ENCODE measurements at places on chromosomes 13 and 19.

GRCh38 chr13:100443278-100443997 lies 145.2 kb downstream of the GGACT start:
- DNase-seq = peak; percentile 66

DNA sequence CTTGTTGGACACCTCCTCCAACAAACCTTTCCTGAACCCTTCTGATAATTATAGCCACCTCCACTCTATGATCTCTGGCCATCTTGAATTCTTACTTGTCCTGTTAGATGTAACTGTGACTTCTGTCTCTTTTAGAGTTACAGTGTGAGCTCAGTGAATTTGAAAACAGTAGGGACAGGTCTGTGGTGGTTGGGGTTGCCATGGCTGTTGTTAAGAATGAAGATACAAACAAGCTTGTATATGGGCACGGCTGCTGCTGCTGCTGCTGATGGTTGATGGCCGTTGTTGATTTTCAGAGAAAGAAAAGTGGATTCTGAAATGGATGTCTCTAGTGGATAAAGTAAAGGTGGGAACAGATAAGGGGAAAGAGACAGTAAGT lies 101.5 kb downstream of the STARD13 start:
- no peak for DNase-seq

GRCh38 chr19:6955082-6955481 lies 66.1 kb downstream of the MBD3L2B start:
- no peak for DNase-seq

DNA sequence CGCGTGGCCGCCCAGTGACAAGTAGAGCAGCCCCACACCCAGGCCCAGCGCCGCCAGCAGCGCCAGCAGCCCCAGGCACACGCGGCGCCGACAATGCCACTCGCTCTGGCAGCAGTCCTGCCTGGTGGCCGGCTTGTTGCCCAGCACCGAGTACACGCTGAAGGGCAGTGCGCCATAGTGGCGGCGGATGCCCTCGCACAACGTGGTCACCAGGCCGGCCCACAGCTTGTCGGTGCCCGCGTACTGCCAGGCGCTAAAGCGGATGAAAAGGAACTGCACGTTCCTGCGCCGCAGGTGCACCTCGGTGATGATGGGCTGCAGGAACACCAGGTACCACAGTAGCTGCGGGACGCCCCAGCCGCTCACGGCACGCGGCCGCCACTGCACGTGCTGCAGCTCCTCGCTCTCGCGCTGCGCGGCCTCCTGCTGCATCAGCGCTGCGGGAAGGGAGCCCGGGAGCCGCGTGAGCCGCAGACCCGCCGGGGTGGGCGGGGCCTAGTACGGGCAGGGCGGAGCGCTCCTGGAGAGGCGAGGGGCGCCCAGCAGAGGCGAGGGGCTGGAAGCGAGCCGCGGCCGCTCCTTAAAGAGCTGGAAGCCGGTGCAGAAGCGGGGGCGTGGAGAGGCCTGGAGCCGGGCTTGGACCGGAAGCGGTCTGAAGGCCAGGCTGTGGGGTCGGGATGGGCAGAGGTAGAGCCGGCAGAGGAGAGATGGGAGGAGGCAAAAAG lies 7.3 kb downstream of the NKPD1 start:
- DNase-seq = peak; percentile 22

DNA sequence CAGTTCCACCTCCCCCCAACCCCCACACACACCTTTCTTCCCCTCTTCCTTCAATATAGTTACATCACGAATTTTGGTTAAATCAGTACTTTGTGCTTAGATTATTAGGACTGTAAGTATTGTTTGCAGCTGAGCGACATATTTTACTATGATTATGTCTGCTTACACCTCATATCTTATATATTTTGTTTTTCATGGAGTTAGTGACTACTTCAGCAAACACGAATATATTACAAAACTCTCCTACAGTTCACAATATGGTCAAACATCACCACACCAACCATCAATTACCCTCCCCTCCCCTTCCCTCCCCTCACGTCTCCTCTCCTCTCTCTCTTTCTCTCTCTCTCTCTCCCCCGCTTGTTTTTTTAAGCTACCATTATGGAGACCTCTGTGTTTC lies 152.9 kb downstream of the TBC1D4 start:
- DNase-seq = no peak

- DNase-seq = peak; percentile 37
Measured at GRCh38 chr19:50820086-50820485, 3.5 kb downstream of the KLK1 start.

GRCh38 chr13:46350003-46350402 lies 37.0 kb downstream of the RUBCNL start:
- no peak for DNase-seq

DNA sequence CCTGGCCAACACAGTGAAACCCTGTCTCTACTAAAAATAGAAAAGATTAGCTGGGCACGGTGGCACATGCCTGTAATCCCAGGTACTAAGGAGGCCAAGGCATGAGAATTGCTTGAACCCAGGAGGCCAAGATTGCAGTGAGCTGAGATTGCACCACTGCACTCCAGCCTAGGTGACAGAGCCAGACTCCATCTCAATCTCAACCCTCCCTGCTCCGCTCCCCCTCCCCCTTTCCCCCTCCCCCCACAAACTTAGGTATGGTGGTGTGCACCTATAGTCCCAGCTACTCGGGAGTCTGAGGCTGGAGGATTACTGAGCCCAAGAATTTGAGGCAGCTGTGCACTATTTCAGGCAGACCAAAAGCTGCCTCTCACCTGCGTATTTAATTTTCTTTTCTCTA lies 21.6 kb upstream of the RNF113B start:
- no peak for DNase-seq

GRCh38 chr13:94674609-94675348 lies 37.6 kb downstream of the SOX21 start:
- DNase-seq = peak; percentile 86

DNA sequence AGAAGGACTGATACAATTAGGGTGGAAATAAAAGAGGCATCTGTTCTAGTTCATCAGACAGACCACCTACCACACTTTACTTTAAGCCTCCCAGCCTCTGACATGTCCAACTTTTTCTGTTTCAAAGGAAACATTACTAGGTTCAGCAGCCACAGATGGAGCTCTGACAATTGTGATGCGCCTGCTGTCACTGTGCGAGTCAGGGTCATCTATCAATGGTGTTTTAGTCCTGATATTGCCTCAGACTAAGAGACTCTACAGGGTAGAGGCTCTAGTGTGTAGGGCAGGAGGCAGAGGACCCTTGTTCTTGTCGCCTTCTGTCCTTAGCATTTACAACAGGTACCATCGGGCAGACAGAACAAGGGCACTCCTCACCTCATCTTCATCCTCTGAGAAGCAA lies 685.0 kb upstream of the SGCG start:
- DNase-seq = no peak

- no peak for DNase-seq
Measured at GRCh38 chr13:21758441-21758840, 87.6 kb downstream of the FGF9 start.

DNA sequence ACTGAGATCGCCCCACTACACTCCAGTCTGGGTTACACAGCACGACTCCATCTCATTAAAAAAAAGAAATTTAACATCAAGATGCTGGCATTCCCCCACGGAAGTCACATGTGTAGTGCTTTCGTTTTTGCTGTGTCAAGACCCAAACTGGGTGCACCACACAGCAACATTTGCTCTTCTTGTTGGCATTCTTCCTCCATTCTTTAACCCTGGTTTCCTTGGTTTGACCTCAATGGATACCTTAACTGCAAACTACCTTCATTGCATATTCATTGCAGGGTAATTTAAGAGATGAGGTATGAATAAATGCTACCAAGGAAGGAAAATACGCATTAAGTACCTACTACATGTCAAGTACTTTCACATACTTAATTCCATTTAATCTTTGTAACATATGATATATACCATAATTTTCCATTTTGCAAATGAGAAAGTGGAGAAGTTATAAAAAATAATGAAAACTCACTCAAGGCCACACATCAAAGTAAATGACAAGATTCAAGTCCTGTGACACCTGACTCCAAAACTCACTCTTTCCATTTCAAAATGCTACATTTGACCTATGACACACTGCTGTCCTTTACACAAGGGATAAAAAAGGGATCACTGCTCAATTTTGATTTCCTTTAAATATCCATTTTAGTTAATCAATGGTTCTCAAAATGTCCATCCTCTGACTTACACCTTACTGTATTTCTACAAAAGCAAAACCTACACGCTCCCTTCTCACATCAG lies 59.2 kb downstream of the STK24 start:
- DNase-seq = no peak

GRCh38 chr13:73129023-73129422 lies 70.2 kb downstream of the KLF5 start:
- no peak for DNase-seq

DNA sequence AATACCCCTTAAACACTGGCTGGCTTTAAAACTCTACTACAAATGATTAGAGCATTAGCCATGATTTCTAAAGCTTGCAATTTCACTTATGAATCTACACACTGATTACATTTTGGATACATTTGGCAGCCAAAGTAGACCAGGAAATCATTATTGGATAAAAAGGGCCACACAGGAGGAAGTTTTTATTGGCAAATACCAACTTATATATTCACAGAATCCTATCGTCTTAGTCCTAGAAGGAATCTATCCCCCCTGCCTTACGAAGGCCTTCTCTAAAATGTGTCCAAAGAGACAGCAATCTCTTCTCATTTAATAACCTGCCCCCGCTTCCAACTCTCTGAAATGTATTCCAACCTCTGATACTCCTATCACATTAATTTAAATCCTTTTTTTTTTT lies 52.5 kb downstream of the KLF5 start:
- DNase-seq = no peak

- no peak for DNase-seq
Measured at GRCh38 chr13:23050126-23050525, 130.7 kb upstream of the SGCG start.

DNA sequence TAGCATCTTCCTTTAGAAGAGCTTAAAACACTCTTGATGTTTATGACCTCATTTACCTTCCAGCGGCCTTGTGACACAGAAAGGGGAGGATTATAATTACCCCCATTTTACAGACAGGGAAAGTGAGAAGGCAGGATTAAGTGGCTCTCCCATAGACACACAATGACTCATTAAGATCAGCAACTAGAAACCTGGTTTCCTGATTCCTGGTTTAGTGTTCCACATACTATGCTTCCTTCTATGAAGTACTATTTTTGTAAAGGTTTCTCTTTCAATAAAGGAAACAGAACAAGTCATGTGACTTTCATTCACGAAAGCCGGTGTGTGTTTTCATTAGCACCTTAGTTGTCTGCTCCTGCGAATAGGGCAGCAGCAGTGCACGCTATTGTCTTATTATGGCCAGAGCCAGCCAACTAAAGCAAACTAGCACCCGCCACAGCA lies 8.3 kb downstream of the IRS2 start:
- no peak for DNase-seq

DNA sequence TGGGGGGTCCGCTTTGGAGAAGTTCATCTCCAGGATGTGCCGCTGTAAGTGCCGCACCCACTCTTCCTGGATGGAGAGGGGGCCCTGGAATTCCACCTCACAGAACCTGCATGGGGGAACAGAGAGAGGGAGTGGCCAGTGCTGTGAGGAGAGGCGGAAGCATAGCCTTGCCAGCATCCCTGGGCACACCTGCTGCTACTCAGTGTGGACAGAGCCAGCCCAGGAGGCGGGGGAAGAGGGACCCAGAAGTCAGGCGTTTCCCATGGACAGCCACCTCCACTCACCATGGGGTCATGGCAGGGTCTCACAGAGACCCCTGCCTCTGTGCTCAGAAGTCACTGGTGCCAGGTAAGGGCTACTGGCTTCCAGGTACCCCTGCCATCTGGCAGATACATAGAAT lies 4.3 kb upstream of the AKAP8L start:
- no peak for DNase-seq

DNA sequence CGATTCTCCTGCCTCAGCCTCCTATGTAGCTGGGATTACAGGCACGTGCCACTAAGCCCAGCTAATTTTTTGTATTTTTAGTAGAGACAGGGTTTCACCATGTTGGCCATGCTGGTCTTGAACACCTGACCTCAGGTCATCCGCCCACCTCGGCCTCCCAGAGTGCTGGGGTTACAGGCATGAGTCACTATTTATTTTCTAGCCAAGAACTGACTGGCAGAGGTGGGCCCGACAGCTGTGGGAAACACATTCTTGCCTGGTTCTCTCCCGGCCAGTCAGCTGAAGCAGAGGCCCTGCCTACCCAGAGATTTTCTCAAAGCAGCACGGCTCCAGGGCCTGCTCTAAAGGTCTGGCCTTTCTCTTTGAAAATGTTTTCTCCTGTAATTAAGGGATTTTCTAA lies 108.0 kb downstream of the KCTD15 start:
- no peak for DNase-seq

GRCh38 chr19:3809881-3810707 lies 23.9 kb upstream of the MATK start:
- DNase-seq = no peak

DNA sequence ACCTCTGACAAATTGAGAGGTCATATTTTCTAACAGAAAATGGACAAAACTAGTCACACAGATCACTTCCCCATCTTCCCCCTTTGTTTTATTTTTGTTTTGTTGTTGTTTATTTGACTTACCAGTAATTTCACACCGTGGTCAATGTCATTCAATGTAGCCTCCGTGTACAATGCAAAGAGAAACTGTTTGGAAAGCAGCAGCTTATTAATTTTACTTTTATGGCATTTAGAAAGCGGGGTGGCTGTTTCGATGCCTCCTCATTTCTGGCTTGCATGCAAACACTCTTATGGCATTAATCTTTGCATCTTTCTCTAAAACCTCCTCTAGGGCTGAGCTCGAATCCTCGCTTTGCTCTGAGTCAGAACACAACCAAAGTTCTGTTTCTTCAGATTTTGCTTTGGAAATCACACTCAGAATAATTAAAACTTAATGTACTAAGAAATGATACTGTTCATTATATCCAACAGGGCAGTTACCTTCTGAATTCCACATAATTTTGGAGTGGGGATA lies 77.0 kb downstream of the ZNF536 start:
- DNase-seq = no peak

GRCh38 chr13:95341441-95341840 lies 40.2 kb upstream of the ABCC4 start:
- DNase-seq = no peak

- DNase-seq = no peak
Measured at GRCh38 chr13:101065329-101065728, 351.0 kb downstream of the NALCN start.

DNA sequence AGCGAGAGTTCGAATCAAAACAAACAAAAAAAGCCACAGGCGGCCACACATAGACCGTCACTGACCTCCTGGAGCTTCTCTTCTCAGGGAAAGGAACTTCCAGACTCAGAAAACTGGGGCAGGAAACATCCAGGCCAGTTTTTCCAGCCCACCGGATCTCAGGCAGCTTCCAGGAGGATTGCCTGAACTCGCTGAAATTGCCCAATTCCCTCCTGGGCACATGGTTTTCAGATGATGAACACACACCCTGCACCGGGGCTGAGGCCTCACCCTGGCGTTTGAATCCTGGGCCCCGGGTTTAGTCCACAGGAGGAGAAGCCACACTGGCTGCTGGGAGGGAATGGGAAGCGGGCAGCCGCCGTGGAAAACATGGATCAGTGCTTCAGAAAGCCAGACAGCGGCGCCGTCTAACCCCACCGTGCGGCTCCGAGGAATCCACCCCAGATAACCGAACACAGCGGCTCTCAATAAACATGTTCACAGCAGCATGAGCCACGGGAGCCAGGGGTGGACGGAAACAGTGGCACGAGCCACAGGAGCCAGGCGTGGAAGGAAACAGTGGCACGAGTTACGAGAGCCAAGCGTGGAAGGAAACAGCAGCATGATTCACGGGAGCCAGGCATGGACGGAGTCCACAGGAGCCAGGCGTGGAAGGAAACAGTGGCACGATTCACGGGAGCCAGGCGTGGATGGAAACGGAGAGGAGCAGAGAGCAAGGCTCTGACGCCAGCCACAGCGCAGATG lies 18.2 kb upstream of the PTBP1 start:
- DNase-seq = peak; percentile 37

GRCh38 chr19:55641426-55642152 lies 787 bp downstream of the ZNF580 start:
- DNase-seq = peak; percentile 76

Data from NCI-H146 (cell line).